ENCODE measurements at places on chromosomes 12 and 14.

DNA sequence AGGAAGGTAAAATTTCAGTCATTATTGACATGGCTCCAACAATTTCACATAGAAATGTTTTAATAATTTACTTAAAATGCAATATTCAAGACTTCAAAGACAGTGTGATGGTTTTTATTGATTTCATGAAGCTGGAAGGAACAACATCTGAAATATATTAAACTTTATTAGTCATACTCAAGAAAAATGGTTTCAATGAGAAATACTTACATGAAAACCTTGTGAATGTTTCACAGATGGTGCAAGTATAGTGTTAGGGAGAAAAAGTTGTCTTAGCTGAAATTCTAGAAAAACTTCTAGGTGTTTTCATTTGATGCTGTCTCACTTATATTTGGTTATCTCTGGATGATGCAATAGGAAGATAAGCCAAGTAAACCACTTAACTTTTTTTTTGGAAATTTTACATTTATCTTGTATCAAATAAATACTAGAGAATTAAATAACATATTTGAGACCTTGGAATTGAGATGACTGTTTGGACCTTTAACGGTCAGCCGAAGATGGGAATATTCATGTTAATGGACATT is 65.5 kb downstream of the PELI2 start:
- no peak for DNase-seq

DNA sequence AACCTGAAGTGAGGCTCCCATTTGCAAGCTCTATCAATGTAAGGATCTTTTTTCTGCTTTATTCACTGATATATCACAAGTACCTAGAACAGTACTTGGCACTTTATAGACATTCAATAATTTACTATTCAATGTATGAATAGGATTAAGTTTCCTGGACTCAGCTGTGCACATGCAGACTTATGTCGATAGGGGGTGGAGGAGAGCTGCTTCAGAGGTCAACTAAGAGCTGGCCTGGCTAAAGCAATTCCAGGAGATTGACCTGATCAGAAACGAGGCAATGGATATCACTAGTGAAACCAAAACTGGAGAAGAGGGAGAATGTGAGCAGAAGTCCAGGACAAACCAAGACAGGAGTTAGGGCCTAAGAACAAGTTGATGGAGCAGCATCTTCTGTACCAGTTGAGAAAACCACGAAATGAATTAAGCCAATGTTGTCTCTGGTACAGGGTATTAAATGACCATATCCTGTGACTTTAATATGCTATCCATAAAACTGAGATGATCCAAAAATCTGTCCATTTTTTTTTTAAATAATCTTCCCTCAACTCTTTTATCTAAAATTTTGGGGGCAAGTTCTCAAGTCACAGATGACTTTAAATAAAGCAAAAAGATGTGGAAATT is 169.2 kb downstream of the PIK3C2G start:
- no peak for DNase-seq

- no peak for DNase-seq
Observed at GRCh38 chr12:44889926-44890325, 13.8 kb upstream of the NELL2 start.

- no peak for DNase-seq
Observed at GRCh38 chr12:103586132-103586531, 941 bp upstream of the STAB2 start.
